H7 (cell line): ENCODE measurements at places on chromosomes 6 and 20. TPM values are rescaled to one million over a fixed set of nuclear protein-coding genes. Genes with fewer than 3 reads are reported as not detected.

The SLC22A1 gene
- total RNA-seq: 5.5 and 7.3 TPM in 2 replicates

DNA sequence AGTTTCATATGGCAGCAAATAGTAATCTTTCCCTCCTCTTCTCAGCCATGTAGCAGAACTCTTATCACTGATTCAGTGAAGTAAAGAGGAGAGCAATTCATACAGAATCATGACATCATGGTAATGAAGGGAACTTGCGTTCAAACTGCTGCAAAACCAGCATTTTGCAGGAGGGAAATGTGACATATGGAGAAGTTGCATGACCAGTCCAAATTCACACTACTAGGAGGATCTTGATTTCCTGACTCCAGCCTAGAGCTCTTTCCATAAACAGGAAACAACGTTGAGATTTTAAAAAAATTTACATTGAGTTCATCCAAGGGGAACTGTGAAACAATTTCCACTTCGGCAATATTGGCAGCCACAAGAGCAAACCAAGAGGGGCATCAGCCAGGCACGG lies 63.8 kb downstream of the MBOAT1 start:
- DNase-seq: no peak

The RNF146 gene
- 27.5 and 36.2 TPM in 2 replicates for total RNA-seq

The COL10A1 gene
- total RNA-seq: 0.04 TPM in 1 of 2 replicates, not detected in the other

The RSPH9 gene
- 0.07 TPM in 1 of 2 replicates, not detected in the other for total RNA-seq

- DNase-seq: no peak
Observed at GRCh38 chr6:6825193-6825784, 236.8 kb downstream of the LY86 start.

The CPXM1 gene
- total RNA-seq: 105 and 109 TPM in 2 replicates

GRCh38 chr20:20079102-20079784 lies 26.9 kb downstream of the CFAP61 start:
- DNase-seq: no peak

The TUBB2A gene
- 789 and 839 TPM in 2 replicates for total RNA-seq

- DNase-seq: no peak
Observed at GRCh38 chr20:44460795-44461141, 14.9 kb upstream of the TTPAL start.

GRCh38 chr6:56552187-56553130 lies 90.2 kb downstream of the DST start:
- no peak for DNase-seq
